ENCODE measurements at places on chromosomes 2 and 18.
A peak's percentile ranks its signal among the peaks of the same experiment; 100 is the strongest.

GRCh38 chr2:133641942-133642725 lies 73.9 kb upstream of the NCKAP5 start:
- no peak for DNase-seq

DNA sequence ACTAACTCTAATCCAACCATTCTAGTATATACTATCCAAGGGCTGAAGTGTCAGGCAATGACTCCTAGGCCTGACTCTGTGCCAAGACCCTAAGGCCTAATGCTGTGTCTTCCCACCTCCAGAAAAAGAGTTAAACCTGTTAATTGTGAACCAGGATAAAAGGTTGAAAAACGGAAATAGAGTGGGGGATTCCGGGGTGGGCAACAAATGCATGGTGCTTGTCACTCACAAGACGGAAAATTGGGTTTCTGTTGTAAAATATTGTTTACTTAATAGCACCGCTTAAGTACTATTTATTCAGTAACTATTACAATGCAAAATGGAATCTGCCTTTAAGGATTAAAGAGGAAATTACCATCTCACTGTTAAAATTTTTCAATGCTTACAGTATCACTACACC lies 3.2 kb downstream of the STK17B start:
- no peak for DNase-seq

DNA sequence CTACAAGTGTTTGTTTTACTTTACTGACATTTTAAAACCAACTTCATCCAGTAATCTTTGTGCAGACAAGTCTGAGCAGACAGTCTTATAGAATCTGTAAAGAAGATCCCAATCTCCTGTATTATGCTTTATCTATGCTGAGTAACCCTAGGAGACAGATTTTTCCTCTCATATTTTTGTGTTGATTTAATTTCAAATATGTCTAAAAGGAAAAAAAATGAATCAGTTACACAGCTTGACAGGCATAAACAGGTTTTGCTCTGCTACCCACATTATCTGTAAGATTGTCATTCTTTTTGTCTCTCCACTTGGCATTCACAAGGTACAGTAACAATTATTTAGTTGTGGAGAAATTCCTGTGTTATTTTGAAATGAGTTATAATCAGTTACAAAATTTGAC lies 415.0 kb downstream of the NYAP2 start:
- no peak for DNase-seq

DNA sequence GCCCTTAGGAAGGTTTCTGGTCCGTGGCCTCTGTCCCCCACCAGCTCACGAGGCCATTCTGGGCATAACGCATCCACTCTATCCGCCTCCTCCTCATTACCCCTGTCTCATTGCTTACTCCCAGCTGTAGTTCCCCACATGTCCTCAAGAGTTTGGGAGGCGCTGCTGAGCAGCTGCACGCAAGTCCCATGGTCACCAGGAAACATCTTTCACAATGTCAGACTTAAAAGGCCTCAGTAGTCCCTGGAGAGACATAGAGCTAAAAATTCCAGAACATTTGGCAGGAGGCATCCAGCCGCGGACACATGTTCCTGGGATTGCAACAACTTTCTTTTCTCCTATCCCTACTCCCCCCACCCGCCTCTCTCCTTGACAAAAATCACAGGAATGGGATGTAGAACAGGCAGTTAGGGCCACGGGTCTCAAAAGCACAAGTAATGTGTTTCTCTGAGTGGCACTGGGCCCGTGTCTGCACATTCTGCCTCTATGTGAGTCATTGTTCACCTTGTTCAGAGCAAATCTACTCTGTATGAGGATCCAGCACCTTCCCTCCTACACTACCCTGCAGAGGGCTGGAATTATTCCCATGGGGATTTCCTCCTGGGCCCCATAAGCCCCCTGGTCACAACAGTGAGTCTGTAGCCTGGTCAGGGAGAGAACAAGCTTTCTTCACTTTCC lies 8.1 kb downstream of the LBH start:
- DNase-seq = peak; percentile 59

DNA sequence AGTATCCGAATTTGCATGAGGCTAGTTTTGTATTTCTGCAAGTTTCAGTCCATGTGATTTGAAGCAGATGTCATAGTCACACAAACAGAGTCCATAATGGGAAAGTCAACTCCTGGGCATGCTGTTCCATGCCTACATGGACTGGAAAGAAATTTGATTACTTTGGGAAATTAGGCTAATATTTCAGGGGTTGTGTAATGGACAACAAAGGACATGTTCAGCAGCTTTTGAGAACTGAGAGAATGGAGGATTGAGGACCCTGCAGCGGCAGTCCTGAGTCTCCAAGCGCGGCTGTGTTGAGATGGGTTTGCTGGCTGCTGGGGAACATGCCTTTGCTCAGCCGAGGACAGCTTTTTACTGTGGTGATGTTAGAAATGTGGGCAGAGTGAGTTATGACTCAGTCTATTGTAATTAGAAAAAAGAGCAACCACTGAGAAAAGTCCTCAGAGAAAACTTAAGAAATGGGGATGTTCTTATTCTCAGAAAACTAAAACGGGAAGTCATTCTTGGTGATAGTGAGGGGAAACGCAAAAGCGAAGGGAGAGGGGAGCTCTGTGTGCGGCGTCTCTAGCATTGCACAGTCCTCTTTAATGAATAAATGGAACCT lies 149.2 kb downstream of the FAM210A start:
- DNase-seq = no peak

- no peak for DNase-seq
These were observed 11.3 kb downstream of the OSR1 start for GRCh38 chr2:19346983-19347618.

Data from T-helper 1 cell (primary cell).